ENCODE measurements at places on chromosomes 1 and 21.

DNA sequence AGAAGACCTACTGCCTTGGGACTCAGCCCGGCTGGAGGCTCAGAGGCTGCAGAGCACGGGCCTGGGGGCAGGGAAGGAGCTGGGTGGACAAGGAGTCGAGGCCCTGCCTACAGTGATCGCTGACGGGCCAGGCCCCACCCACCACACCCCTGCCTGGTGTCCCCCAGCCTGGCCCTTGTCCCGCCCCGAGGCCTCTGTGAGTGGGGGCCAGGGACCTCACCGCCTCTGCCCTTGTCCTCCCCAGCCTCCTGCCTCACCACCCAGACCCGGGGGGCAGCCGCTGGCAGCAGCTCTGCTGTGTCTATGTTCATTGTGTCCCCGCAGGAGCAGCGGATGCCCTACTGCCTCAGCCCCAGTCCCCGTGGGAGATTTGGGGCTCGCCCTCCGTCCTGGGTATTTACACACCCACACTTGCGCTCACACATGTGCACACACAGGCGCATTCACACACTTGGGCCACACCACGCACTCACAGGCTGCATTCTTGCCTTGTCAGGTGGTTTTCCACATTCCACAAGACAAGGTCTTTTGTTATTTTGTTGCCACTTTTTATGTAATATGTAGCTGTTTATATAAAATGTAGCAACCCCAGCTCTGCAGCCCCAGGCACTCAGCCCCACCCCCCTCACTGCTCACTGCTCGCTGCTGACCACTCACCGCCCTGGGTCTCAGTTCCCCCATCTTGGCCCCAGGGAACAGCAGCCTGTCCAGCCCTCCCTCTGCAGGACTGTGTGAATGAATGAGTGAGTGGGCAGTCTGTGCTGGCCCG lies 7.3 kb downstream of the PFKL start:
- H3K27me3 ChIP-seq, result no peaks in the 10 kb centered on the region
- peak overlapping the region; percentile 26 for H3K27ac ChIP-seq
- no peak overlapping the region for H3K4me3 ChIP-seq
- H3K36me3 ChIP-seq, result no peaks in the 10 kb centered on the region
- peaks cover 29% of the 10 kb centered on the region for H3K4me1 ChIP-seq

DNA sequence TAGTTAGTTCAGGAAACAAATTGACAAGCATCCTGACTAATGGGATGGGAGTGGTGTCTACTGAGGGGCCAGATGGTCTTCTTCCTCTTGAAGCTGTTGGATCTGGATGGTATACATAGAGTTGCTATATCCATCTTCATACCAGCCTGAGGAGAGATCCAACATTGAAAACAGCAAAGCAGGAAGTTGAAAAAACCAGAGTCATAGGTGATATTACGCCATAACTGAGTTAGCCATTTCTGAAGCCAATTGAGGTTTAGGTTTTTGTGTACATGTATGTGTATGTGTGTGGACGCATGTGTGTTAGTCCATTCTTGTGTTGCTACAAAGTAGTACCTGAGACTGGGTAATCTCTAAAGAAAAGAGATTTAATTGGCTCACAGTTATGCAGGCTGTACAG lies 2.3 kb upstream of the TSPAN2 start:
- no peaks in the 10 kb centered on the region for H3K27me3 ChIP-seq
- DNase-seq, result no peak
- no peak overlapping the region for H3K4me3 ChIP-seq
- H3K4me1 ChIP-seq, result peaks cover 15% of the 10 kb centered on the region
- no peak overlapping the region for H3K27ac ChIP-seq

DNA sequence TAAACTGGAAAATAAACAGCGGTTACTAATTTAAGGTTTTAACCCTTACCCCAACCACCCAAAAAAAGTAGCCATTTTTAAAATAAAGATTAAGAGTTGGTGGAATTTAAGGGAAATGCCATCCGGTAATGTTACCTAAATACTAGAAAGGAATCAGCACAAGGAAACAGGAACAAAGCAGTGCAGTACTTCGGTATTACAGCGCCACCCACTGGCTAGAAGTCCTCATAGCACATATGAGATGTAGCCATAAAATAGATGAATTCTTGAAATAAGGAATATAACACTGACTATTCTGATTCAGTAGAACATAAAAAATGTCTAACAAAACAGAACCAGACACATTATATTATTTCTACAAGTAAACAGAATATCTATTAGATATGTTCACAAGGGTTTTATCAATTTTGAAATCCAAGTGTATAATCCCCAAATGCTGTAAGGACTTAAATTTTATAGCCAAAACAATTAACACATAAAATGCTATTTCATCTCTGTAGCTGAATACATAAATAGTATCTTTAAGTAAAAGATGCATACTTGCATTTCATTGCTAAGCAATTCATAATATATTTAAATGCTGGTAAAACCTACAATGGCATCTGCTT lies 58.8 kb downstream of the FRRS1 start:
- H3K4me1 ChIP-seq, result no peaks in the 10 kb centered on the region
- peak; percentile 77 for DNase-seq
- no peaks in the 10 kb centered on the region for H3K27me3 ChIP-seq

- H3K27me3 ChIP-seq, result no peaks in the 10 kb centered on the region
- H3K27ac ChIP-seq, result peak within 1 kb of the TSS; percentile 75
- peak within 1 kb of the TSS; percentile 77 for H3K4me3 ChIP-seq
- H3K36me3 ChIP-seq, result peaks cover 2% of the 10 kb centered on the region
- DNase-seq, result peak; percentile 93
Observed at GRCh38 chr1:32072622-32073298, at the start of gene TMEM39B. Gene TMEM39B (plus strand): TSS chr1:32072939. CDS start chr1:32073048, 109 bp downstream.

GRCh38 chr1:47616906-47617305 lies 179.1 kb downstream of the FOXD2 start:
- no peaks in the 10 kb centered on the region for H3K36me3 ChIP-seq
- DNase-seq, result no peak
- no peaks in the 10 kb centered on the region for H3K27me3 ChIP-seq
- no peak overlapping the region for H3K27ac ChIP-seq
- H3K4me3 ChIP-seq, result no peak overlapping the region

GRCh38 chr1:238895911-238896310 lies 490.5 kb upstream of the CHRM3 start:
- H3K36me3 ChIP-seq, result no peaks in the 10 kb centered on the region
- no peaks in the 10 kb centered on the region for H3K27me3 ChIP-seq
- no peak overlapping the region for H3K4me3 ChIP-seq
- no peak overlapping the region for H3K27ac ChIP-seq
- no peak for DNase-seq
